Inflammatory macrophage treated with lipopolysaccharide for 1 hour (primary cell): ENCODE measurements at places on chromosomes 11 and 22.

GRCh38 chr22:38788846-38789245 lies 5.1 kb downstream of the DNAL4 start:
- DNase-seq, result no peak

- DNase-seq, result no peak
These were observed 6.8 kb downstream of the GTSE1 start for GRCh38 chr22:46303347-46303965.

DNA sequence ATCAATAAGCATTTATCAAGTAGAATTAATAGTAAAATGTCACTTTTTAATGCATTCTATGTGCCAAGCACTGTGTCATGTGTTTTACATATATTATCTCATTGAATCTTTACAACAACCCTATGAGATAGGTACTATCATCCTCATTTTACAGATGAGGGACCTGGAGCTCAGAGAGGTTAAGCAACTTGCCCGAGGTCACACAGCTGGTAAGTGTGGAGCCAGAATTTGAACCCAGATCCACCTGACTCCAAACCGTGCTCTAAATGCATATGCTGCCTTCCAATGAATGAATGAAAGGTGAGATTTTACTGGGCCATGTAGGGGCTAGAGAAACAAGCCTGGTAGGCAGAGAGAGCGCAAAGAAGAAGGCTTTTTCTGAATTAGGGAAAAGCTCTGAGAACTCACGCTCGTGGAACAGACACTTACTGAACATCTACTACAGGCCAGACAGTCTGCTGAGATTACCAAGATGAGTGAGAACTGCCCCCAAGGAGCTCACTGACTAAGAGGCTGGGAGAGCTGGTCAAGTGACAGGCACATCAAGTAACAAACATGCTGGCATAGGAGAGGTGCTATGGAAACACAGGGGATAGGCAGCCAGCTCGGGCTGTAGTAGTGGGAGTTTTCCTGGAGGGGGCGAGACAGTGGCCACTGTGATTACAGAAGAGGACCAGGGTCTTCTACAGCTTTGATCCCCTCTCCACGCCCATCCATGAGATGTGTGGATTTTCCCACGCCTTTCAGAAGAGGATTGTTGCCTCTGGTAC lies 4.4 kb downstream of the ABCG4 start:
- no peak for DNase-seq

DNA sequence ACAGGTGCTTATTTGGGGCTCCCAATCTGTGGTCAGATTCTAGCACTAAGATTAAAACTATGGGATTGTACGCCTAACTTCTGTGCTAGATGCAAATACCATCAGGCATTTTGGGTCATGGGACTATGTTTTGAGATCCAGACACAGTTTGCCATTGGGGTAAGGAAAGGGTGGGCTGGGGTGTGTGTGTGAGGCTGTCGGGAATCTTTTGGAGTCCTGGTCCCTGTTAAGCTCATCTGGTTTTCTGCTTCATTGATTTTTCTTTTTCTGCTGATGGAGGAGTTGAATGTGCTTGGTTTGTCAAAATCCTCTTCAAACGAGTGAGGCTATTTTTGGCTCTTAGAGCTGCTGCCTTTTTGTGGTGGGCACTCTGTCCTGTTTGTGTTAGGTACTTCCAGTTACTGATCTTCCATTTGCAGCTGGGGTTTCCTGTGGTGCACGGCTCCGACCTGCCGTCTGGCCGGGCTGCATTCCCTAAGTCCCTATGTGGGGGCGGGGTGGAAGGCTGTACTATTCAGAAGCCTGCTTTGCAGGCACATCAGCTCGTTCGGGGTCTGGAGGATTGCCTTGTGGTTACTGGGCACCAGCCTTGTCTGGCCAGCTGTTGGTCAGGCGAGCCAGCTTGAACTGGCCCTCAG lies 2.9 kb downstream of the BCR start:
- no peak for DNase-seq

GRCh38 chr22:30891781-30892180 lies 76.8 kb downstream of the MORC2 start:
- no peak for DNase-seq

DNA sequence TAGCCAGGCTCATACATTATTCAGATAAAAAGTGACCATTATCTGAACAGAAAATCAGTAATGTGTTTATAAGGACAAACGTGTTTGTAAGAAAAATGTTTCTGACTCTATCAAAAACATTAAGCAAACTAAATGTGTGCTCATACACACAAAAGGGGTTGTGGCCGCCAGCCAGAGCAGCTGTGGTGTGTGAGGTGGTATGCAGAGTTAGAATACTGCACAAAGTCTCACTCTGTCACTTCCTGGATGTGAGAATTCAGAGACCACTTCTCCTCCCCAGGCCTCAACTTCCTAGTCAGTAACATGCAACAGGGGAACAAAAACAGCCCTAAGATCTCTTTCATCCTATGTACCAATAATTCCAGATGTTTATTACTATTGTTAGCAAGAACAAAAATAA lies 9.4 kb downstream of the OR5B21 start:
- no peak for DNase-seq

DNA sequence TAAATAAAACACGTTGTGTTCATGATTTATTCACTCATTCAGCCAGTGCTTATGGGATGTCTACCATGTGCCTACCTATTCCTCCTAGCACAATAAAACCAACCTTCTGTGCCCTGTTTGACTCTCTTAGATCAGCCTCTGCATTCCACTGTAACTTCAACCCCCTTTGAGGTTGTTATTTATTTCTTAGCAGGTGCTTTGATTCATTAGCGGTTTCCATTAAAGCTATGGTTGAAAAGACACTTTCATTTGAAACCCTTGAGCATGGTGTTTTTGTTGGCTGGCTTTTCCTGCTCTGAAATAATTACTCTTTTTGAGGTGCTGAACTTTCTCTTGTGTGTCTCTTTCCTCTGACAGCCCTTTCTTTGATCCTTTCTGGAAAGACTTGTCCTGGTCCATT lies 570.6 kb upstream of the LARGE1 start:
- DNase-seq, result no peak

DNA sequence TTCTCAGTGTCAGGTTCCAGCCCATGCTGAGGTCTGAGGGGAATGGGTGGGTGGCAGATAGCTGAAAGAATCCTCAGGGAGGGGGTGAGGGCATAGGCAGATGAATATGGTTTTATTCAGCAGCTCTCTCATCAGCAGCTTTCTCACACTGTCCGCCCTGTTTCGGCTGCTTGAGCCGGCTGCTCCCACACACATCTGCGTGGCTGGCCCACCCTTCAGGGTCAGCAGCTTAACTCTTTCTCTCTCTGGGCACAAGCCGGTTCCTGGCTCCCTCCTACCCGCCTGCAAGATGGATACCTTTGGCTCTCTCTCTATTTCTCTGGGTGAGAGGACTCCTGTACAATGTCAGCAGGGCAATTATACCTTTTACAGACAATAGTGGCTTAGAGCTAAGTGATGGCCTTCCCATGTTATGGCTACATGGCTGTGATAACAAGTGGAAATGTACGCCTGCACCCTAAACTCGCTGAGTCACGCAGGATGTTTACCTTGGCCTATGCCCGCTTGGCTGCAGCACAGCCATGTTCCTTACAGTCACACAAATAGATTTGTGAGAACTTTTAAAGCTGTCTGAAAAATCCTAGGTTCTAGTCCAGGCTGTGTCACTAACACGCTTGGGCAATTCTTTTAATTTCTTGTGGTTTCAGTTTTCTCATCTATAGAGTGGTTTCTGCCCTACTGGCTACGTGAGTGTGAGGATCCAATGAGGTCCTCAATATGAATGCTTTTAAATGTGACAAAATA lies 4.1 kb downstream of the MMP20 start:
- DNase-seq, result no peak

- no peak for DNase-seq
These were observed 603.7 kb downstream of the TBC1D22A start for GRCh38 chr22:47366026-47366767.

DNA sequence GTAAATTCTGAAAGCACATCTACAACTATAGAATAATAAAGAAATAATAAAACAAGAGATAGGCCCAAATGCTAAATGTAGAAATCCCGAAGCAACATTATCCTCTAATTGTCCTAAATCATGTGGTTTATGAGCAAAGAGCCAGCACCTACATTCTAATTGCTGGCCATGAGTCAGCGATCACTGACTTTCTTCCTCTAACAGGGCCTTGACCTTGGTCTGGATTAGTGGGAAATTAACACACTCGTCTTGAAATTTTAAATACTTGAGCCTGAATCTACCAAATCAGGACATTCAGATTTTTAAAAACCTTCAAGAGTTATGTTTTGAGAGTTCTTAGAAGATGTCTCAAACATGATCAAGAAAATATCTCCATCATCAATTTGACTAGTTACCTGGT lies 727.6 kb downstream of the METTL15 start:
- DNase-seq, result no peak

DNA sequence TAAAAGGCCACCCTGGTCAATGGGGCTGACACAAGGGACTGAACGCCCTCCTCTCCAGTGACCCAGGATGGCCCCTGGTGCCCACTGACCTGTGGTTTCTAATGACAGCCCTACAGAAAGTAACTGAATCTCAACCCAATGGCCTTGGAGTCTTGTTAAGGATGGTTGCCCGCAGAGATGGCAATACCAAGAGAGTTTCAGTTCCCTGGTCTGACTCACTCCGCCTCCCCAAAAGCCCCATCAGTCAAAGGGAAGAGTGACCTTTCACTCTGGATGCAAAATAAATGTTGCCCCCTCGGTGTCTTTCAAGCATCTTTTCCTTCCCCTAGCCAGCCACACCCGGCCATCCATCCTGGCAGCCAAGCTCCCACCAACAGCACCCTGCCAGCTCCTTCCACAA lies 57.7 kb upstream of the ISX start:
- DNase-seq, result no peak
